Mesendoderm (in vitro differentiated cells): ENCODE measurements at places on chromosomes 13 and 19.
A peak's percentile ranks its signal among the peaks of the same experiment; 100 is the strongest.

DNA sequence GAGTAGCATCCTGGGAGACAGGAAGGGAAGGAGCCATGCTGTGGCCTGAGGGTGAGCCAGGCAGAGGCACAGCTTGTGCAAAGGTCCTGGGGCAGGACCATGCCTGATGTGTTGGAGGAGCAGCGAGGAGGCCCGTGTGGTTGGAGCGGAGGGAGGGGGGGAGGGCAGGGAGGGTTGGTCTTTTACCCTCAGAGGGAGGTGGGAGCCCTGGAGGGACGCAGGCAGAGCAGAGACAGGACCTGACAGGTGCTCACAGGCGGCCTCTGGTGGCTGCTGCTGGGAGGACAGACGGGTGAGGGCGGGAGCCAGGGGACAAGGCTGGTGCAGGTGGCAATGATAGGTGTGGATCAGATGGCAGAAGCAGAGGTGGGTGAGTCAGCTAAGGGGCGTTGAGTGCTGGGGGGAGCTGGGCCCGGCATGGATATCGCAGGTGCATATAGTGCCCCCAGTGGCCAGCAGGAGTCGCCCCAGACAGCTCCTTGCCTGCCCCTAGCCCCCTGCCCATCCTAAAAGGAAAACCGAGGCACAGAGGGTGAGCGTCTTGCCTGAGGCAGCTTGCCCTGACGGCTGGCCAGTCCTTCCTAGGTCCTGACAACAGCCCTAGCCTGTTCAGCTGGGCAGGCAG, 9.8 kb upstream of the GNA15 start:
- no peaks in the 10 kb centered on the region for H3K4me1 ChIP-seq
- no peak overlapping the region for H3K27ac ChIP-seq
- no peaks in the 10 kb centered on the region for H3K27me3 ChIP-seq
- DNase-seq: peak; percentile 68
- no peaks in the 10 kb centered on the region for H3K36me3 ChIP-seq

DNA sequence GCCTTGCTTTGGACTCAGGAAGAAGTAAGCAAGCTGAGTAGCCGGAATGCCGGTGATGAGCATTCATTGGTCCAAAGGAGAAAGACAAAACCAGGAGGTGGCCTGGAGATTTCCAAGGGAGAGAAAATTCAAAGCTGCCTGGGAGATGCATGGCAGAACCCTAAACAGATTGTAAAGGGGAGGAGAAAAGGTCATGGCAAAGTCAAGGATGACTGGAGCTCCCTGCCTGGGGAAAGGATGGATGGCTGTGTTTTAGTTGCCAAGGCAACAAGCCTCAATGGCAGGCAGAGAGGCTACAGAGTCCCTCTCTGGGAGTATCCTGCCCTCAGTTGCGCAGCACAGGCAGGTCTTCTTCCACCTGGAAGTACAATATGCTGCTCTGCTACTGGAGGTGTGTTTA, 134.0 kb downstream of the ENOX1 start:
- no peak overlapping the region for H3K4me3 ChIP-seq
- DNase-seq: no peak
- H3K4me1 ChIP-seq: no peaks in the 10 kb centered on the region
- H3K36me3 ChIP-seq: no peaks in the 10 kb centered on the region

DNA sequence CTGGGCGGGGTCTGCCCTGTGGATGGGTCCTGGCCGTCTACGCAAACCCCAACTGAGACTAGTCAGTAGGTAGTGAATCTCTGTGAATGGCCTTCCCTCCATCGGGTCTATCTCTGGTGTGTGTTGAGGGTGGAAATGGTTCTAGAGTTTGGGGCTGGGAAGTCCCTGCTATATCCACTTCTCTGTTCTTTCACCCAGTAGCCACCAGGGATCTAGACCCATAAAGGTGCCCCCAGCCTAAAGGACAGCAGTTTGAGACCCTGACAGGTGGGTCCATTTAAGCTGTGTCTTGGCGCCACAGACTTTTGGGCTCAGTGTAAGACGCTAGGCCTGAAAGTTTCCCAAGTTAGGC, 57.7 kb downstream of the ZNF568 start:
- DNase-seq: peak; percentile 1
- H3K4me1 ChIP-seq: no peaks in the 10 kb centered on the region
- H3K27me3 ChIP-seq: no peaks in the 10 kb centered on the region

DNA sequence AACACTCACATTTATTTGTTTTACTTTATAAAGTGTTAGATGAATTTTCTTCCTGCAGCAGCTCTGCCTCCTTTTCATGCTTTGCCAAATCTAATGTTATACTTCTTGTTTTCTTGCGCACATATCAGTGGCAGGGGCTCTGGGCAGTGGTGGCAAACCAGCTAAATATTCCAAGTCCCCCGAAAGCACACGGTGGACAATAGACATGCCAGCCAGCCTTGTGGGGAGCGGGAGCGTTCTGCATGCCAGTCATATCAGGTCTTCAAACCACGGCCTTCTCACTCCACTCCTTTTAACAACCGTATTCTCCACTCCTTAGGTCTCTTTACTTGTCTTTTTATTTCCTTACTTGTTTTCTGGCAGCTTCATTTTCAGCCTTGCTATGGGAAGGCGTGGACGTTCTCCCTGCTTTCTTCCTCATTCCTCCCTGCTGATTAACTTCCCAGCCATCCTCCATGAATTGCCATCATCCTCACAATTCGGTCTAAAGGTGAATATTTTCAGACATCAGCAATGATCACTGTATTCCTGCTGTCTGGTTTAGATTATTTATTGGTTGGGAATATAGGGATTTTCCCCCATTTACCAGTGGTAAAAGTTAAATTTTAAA, 77.1 kb upstream of the WASF3 start:
- H3K27ac ChIP-seq: no peak overlapping the region
- no peak for DNase-seq
- peaks cover 3% of the 10 kb centered on the region for H3K4me1 ChIP-seq
- H3K27me3 ChIP-seq: no peaks in the 10 kb centered on the region
- H3K4me3 ChIP-seq: no peak overlapping the region
- H3K36me3 ChIP-seq: no peaks in the 10 kb centered on the region

DNA sequence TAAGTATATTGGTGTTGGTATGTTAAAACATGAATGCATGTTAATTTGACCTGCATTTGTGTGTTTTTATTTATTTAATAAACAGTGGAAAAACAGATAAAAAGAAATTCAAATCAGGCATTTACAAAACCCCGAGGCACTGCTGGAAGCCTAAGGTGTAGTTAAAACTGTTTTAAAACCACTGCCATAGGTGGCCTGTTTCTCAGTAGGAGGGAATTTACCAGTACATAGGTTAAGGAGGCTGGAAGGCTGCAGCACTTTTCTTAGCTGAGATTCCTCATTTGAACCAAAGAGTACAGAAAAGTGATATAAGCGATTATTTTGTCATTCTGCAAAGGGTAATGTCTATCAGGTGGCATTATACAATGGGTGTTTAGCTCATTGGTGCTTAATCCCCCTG, 99.6 kb downstream of the PAN3 start:
- H3K36me3 ChIP-seq: no peaks in the 10 kb centered on the region
- no peak overlapping the region for H3K4me3 ChIP-seq
- H3K27ac ChIP-seq: no peak overlapping the region
- peak; percentile 16 for DNase-seq
- H3K27me3 ChIP-seq: no peaks in the 10 kb centered on the region

- no peaks in the 10 kb centered on the region for H3K36me3 ChIP-seq
- H3K4me1 ChIP-seq: peaks cover 8% of the 10 kb centered on the region
- no peaks in the 10 kb centered on the region for H3K27me3 ChIP-seq
- peak; percentile 71 for DNase-seq
- H3K27ac ChIP-seq: no peak overlapping the region
Measured at GRCh38 chr13:109668433-109669233, 117.8 kb downstream of the IRS2 start.

DNA sequence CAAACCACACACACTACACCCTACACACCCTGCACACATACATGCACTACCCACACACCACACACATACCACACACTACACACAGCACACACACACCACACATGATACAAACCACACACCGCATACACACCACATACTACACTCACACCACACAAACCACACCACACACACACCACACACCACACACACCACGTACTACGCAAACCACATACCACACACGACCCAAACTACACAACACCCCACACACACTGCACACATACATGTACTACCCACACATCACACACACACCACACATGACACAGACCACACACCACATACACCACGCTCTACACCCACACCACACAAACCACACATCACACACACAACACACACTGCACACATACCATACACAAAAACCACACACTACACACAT, 6.6 kb downstream of the MAG start:
- no peaks in the 10 kb centered on the region for H3K27me3 ChIP-seq
- H3K4me1 ChIP-seq: no peaks in the 10 kb centered on the region
- H3K36me3 ChIP-seq: no peaks in the 10 kb centered on the region

- no peaks in the 10 kb centered on the region for H3K36me3 ChIP-seq
- H3K27me3 ChIP-seq: no peaks in the 10 kb centered on the region
- H3K4me1 ChIP-seq: no peaks in the 10 kb centered on the region
- DNase-seq: no peak
- no peak overlapping the region for H3K4me3 ChIP-seq
Measured at GRCh38 chr13:83804356-83804962, 77.8 kb downstream of the SLITRK1 start.

DNA sequence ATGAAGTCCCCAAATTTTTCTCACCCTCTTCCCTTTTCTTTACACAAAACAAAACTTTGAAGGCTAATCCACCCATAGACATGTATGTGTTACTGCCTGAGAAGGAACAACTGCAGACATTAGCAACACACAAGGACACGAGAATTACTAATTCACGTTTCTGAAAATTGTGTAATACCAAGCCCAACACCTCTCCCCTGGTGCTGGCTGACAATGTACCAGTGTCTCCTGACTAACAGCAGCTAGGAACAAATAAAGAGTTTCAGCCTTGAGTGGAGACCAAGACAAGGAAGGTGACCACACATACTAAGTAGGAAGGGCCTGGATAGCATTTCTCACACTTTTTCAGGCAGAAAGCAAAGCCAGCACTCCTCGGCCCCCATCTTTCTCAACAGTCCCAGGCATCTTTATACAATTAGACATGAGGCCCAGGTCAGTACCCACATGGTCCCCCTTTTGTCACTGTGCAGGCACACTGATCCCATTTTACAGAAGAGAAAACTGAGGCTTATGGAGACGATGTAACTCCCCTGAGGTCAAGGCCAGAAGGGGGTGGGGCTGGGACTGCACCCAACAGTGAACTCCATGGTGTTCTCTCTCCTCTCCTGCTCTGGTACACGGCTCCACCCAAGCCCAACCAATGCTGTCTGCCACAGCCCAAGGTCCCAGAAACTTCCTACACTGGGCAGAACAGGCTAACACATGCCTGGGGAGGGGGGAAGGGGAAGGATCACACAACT, 8.7 kb downstream of the BRD4 start:
- H3K36me3 ChIP-seq: no peaks in the 10 kb centered on the region
- peak; percentile 44 for DNase-seq
- H3K27ac ChIP-seq: no peak overlapping the region
- H3K27me3 ChIP-seq: no peaks in the 10 kb centered on the region
- no peak overlapping the region for H3K4me3 ChIP-seq

DNA sequence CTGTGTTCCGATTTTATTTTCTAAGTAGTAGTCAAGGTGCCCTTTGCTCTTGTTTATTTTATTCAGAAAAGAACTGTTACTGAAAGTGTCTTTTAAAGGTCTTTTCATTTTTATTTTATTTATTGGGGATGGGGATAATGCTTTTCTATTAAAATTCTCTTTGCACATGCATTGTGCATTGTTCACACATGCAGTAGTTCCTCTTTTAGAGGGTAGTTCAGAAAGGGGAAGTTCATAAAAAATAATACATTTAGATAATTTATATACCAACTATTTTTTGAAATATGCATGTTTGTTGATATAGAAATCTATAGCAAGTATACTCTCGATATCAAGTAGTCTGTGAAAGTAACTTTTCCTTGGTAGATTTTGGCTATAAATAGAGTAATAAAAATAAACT, 3.5 kb downstream of the GPC5 start:
- peaks cover 16% of the 10 kb centered on the region for H3K27me3 ChIP-seq
- no peaks in the 10 kb centered on the region for H3K4me1 ChIP-seq
- H3K27ac ChIP-seq: no peak overlapping the region
- DNase-seq: no peak

DNA sequence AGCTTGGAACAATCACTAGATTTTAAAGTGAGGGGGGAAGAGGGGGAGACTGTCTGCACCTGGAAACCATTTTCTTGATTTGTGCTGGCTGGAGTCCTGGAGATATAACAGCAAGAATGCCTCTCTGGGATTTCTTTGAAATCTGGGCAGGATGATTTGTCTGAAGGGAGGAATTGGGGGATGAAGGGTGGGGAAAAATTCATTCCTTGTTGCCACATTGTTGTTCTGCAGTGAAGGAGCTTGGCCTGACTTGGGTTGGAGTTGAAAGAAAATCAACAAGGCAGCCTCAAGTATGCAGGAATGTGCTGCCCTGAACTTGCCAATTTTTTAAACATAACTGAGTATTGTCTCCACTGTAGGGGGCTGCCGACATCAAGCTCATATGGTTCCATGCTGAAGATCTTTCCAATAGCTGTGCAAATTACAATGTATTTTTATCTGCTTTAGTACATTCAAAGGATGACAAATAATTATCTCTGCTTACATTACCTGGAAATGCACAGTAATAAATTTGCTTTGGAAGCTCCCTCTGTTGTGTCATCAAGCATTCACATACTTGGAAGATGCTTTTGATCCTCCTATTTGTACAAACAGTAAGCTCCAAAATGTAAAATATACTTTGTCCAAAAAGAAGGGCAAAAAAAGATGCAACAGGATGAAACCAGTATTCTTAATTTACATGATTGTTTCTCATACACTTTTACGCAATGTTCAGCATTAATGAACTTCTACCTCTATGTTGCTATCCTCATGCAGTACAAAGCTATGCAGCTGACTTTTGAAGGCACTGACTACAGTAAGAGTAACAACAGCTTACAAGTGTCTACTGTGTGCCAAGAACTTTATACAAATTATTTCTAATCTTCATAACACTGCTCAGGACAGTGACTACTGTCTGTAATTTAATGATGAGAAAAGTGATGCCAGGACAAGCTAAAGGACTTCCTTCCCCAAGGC, 627.9 kb upstream of the KLF12 start:
- H3K36me3 ChIP-seq: no peaks in the 10 kb centered on the region
- H3K27me3 ChIP-seq: no peaks in the 10 kb centered on the region
- H3K4me1 ChIP-seq: peaks cover 2% of the 10 kb centered on the region

DNA sequence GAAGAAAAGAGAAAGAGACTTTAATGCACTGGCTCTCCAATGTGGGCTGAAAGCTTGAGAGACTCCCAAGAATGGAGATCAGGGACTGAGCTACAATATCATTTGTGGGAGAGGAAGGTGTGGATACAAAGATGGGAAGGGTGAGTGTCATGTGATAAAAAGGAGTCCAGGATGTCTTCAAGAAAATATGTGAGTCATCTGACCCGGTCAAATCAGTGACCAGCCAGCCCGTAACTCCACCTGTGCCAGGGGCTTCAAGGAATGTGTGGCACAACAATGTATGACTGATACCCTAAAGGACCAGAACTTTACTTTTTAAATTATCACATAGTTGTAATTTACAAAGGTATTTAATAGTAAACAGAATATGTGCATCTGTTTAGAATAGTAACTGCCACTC, 97.2 kb downstream of the DOCK9 start:
- no peaks in the 10 kb centered on the region for H3K27me3 ChIP-seq
- no peak overlapping the region for H3K27ac ChIP-seq
- H3K4me1 ChIP-seq: peaks cover 1% of the 10 kb centered on the region
- H3K4me3 ChIP-seq: no peak overlapping the region
- DNase-seq: no peak
